ENCODE measurements at places on chromosomes 5 and 9.

DNA sequence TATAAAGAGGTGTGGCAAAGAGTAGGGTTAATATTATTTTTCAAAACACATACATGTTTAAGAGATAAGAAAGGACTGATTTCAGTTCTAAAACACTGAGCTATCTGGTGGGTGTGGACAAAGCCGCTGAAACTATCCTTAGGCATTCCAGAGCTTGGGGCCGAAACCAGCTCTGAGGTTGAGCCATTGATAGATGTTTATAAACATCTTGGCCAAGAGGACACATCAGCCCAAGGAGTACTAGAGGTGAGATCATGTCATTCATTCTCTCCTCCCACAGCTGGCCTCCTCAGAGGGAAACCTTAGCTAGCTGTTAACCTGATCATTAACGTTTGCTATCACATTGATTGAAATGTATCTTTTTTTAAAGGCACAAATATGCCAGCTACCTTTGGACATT, 89.9 kb downstream of the NLN start:
- DNase-seq: no peak

DNA sequence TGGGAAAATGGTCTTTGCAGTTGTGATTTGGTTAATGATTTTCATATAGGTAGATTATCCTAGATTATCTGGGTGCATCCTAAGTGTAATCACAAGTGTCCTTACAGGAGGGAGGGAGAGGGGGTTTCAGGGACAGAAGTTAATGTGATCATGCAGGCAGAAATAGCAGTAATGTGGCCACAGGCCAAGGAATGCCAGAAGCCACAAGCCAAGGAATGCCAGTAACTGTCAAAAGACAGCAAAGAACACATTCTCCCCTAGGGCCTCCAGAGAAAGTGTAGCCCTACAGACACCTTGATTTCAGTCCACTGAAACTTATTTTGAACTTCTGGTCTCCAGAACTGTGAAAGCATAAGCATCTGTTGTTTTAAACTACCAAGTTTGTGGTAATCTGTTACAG, 2074.5 kb downstream of the MAT2B start:
- DNase-seq: no peak

- DNase-seq: no peak
Observed at GRCh38 chr5:78647838-78648358, 674 bp downstream of the LHFPL2 start.

DNA sequence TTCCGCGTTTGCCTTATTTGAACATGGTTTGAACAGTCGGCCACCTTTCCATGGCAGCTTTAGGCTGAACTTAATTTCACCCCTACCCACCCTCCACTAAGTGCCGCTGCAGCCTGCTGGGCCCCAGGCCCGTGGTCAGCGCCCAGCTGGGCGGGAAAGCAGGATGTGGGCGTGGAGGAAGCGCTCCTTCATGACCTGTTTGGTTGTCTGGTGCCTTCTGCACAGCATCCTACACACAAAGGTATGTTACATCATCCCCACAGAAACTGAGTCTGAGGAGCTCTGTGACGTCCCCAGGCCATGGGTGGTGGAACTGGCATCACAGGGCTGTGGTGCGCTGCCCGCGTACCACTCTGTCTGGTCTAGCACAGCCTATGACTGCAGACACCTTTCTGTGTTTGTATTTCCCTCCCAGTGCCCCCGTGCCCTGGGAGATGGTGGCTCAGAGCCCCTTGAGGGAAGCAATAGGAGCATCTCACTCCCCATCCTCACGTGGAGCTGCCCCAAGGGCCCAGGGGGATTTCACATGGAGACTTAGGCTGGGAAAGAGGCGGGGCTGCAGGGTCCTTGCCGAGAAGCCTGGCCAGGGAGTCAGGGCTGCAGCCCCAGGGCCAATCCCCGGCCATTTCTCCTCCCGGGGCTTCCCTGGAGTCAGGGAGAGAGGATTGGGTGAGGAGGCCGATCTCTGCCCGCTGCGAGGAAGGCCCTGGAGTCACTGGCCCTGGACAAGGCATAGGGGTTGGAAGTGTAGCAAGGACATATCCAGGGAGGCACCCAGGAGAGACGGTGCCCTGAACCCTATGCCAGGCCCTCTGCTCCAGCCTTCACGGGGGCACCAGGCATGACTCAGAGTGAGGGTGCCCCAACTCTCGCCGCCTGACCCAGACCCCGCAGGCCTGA, 37.5 kb upstream of the SUSD3 start:
- DNase-seq: no peak

DNA sequence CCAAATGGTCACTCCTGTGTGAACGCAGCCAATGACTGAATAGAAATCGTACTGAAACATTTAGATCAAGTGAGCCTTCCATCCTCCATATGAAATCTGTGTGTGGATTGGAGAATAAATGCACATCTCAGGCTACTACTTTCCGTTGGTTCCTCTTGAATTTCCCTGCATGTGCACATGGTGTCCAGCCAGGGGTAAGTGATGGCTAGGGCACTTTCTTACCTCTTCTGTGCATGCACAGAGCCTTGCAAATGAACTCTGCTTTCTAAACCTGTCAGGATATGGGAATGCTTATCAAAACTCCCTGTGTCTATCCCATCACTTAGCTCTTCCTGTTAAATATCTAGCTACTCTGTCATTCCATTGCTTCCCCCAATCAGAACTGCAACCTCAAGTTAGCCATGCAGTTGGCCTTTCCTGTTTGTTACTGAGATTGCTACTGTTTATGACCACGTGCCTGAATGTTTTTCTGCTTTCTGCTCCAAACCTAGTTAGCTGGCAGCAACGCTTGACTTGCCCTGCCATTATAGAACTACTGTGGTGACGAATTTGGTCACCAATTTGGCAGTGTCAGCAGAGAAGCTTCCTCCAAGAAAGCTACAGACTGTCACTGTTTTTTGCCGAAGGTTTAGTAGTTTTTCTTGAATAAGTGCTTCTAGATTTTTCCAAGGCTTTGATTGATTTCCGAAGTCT, 661.6 kb downstream of the LRRC70 start:
- no peak for DNase-seq

DNA sequence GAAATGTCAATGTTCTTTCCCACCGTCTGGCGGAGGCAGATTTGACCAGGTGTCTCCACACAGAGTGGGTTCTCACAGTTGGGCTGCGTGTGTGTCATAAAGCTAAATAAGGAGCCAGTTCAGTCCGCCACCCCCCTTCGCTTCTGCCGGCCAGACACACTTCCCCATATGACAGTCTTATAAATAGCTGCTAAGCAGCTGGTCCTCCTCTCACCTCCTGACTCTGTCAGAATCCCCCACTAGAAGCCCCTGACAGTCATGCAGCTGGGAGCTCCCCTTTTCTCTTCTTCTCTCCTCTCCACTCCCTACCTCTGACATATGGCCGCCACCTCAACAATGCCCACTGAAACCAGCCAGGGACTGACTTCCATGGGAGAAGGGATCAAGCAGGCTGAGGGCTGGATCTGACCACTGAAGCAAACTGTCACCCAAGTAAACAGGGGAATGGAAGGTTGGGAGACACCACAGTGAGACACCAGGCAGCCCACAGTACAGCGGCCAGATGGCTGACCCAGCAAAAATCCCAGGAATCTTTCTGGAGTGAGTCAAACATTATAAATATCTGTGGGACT, 141.9 kb upstream of the EFNA5 start:
- no peak for DNase-seq

GRCh38 chr5:61704289-61704688, 372.2 kb downstream of the ZSWIM6 start:
- no peak for DNase-seq

DNA sequence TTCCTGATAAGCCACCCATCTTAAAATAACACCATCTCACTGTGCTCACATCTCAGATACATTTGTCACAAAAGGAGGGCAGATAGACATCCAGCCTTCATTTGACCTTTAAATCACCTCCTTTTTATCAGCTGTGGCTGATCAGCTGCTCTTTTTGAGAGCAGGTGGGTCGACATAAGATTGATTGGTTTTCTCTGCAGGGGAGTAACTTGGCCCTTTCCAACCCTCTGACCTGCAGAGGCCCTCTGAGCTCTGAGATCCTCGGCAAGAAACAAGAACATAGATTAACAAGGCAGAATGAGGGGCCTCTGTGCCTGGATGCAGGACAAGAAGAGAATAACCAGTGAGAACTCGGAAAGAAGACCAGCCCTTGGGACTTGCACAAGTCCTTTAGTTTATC, 33.5 kb upstream of the GLRA1 start:
- no peak for DNase-seq

DNA sequence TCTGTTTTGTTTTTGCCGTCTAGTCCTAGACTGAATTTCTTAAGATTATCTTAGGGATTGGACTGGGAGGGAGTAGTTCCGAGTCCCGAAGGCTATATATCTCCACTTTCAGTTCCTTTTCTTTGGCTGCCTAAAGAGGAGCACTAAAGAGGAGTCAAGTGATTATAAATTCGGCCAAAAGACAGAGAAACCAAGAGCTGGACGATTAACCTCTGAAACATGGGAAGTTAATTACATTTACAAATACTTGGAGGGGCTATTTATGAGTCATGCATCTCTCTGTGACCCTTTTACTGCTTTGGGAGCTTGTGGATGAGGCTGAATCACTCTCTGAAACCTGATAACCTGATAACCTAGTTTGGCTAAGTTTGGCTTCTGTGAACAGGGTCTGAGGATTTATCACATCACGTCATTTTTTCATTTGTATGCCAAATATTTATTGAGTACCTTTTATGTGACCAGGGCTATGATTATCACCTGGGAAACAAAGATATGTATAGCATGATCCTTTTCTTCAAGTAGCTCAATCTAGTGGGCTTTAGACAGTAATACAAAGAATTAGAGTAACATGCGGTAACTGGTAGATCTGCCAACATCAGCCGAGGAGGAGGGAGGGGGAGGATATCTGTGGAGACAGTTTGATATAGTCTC, 180.9 kb downstream of the CD180 start:
- no peak for DNase-seq

- no peak for DNase-seq
Observed at GRCh38 chr5:143601917-143602333, 198.4 kb upstream of the NR3C1 start.

DNA sequence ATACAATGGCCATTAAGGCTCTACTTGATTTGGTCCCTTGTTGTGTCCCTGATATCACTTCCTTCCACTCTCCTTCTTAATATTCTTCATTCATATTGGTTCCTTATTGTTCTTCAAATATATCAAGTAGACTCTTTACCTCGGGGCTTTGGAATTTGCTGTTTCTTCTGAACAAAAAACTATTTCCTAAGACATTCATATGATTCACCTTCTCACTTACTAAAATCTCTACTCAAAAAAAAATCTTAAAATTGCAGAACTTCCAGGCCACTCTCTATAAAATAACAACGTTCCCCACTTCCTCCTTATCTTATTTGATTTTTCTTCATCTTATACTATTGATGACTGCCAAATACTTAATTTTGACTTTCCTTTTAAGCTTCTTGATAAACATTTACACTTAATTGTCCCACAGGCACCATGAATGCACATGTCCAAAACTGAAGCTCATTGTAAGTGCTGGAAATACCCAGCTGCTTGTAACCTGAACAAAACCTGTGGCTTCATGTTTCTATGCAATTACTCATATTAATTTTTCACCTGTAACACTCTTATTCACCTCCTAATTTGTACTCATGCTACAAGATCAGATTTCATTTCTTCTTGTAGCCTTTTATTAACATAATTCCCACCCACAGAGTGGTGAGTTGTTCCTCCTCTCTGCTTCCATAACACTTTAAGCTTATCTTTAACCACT, 58.4 kb upstream of the NUDT12 start:
- DNase-seq: no peak

GRCh38 chr5:40958811-40959210, 49.5 kb downstream of the C7 start:
- no peak for DNase-seq

DNA sequence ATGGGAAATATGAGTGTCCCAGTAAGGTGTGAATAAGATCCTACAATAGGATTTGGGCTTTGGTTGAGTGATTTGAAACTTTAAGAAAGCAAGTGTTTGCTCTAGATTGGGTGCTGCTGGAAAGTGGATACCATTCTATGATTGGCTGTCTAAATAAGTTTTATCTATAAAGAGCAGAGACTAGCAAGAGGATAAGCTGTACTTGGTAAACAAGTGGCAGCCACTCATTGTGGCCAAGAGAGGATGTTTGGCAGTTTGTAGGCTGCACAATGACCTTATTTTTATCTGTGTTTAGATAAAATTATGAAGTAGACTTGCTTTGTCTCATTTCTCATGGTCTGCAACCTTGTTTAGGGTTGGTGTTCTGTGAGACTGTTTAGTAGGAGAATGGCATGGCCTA, 341.6 kb upstream of the PIK3R1 start:
- DNase-seq: no peak

Data from hematopoietic multipotent progenitor cell treated with erythropoietin and hydrocortisone succinate and interleukin-3 and kit ligand, for 15 days (in vitro differentiated cells).